Type B pancreatic cell (in vitro differentiated cells): ENCODE measurements at places on chromosomes 5 and 9.
A peak's percentile ranks its signal among the peaks of the same experiment; 100 is the strongest.

DNA sequence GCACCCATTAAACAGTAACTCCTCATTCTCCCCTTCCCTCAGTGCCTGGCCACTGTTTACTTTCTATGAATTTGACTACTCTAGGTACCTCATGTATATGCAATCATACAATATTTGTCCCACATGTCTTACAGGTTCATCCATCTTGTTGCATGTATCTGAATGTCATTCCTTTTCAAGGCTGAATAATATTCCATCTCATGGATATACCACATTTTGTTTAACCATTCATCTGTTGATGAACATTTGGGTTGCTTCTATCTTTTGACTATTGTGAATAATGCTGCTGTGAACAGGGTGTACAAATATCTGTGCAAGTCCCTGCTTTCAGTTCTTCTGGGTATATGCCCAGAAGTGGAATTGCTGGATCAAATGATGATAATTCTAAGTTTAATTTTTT lies 40.9 kb downstream of the INIP start:
- no peaks in the 10 kb centered on the region for H3K4me1 ChIP-seq
- no peaks in the 10 kb centered on the region for H3K27me3 ChIP-seq
- no peak for DNase-seq
- H3K27ac ChIP-seq: no peak overlapping the region
- peaks cover 4% of the 10 kb centered on the region for H3K36me3 ChIP-seq

DNA sequence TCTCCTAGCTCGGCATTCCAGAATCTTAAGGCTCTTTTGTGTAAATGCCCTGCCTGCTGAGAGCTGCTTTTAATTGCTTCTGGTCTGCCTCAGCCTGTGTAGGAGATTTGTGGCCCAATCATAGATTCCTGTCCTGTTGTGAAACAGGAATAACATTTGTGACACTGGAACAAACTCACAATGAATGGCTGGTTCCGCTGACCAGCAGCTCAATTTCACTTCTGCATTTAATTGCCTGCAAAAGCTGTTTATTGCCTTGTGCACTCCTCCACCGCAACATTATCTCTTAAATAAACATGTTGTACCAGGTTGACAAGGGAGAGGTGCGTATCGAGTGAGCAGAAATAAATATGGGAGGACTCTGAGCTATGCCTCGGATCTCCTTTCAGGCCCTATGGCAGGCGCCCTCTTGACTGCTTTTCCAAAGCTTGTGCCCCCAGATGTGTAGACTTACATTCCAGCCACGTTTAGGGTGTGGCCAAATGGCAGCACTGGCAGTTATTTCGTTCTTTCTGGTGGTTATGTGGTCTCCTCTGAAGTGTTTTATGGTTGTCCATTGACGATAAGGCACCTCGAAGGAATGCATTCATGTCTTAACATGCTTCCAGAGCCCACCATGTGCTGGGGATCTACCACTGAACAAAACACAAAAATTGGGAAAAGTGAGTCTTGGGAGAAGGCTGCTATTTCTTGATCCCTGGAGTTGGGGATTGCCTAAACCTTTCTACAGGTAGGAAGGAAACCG lies 58.1 kb downstream of the DMRT1 start:
- H3K4me1 ChIP-seq: peaks cover 10% of the 10 kb centered on the region
- peaks cover 36% of the 10 kb centered on the region for H3K27me3 ChIP-seq
- H3K4me3 ChIP-seq: no peak overlapping the region
- no peak for DNase-seq

GRCh38 chr9:111481885-111482636 lies 2.1 kb downstream of the ECPAS start:
- peak overlapping the region; percentile 88 for H3K27ac ChIP-seq
- peaks cover 27% of the 10 kb centered on the region for H3K4me1 ChIP-seq
- peaks cover 4% of the 10 kb centered on the region for H3K36me3 ChIP-seq
- no peak for DNase-seq
- H3K4me3 ChIP-seq: peak overlapping the region; percentile 87

- no peaks in the 10 kb centered on the region for H3K4me1 ChIP-seq
- no peaks in the 10 kb centered on the region for H3K27me3 ChIP-seq
These were observed 20.0 kb downstream of the ERAP2 start for GRCh38 chr5:96896276-96896675.

- peaks cover 23% of the 10 kb centered on the region for H3K4me1 ChIP-seq
- H3K36me3 ChIP-seq: peaks cover 8% of the 10 kb centered on the region
- H3K27me3 ChIP-seq: peaks cover 11% of the 10 kb centered on the region
These were observed 36.1 kb downstream of the COL5A1 start for GRCh38 chr9:134677743-134678142.

- no peak overlapping the region for H3K27ac ChIP-seq
- no peaks in the 10 kb centered on the region for H3K36me3 ChIP-seq
- H3K4me3 ChIP-seq: no peak overlapping the region
- H3K27me3 ChIP-seq: no peaks in the 10 kb centered on the region
These were observed 163.2 kb downstream of the RFK start for GRCh38 chr9:76231001-76231400.

GRCh38 chr5:756865-757345 lies 27.6 kb downstream of the ZDHHC11B start:
- H3K4me3 ChIP-seq: no peak overlapping the region
- peak overlapping the region; percentile 78 for H3K27ac ChIP-seq
- no peaks in the 10 kb centered on the region for H3K36me3 ChIP-seq
- H3K27me3 ChIP-seq: peaks cover 10% of the 10 kb centered on the region

- H3K4me1 ChIP-seq: peaks cover 13% of the 10 kb centered on the region
- peaks cover 16% of the 10 kb centered on the region for H3K27me3 ChIP-seq
These were observed 59.1 kb downstream of the BOD1 start for GRCh38 chr5:173557123-173557903.
